ENCODE measurements at places on chromosomes 4 and X.

DNA sequence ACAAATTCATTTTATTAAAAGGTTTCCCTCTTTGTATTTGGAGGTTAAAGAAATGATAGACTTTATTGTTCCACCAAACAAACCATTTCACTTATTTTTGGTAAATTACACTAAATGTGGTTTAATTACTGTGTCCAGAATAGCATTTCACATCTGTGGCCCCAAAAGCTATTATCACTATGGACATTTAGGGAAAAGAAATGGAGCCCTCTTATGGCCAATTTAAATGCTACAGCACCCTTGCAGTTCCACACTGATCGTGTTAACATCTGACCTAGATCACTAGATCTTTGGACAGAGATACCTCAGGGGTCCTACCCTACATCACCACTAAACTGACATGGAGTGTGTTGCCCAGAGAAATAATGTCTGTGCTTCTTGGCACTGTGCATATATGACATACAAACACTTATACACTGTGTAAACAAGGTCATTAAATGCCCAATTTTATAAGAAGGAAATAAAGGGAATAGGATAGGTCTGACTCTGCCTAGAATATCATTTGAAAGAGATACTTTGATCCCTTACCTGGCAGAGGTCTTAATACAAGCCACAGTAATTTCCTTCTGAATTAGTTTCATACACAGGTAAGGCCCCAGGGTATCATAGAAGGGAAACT lies 163.9 kb downstream of the KDR start:
- DNase-seq: peak; percentile 42

- no peak for DNase-seq
Measured at GRCh38 chr4:66052426-66052825, 382.1 kb upstream of the EPHA5 start.

- DNase-seq: no peak
Measured at GRCh38 chr4:95095348-95095974, 337.7 kb downstream of the BMPR1B start.

DNA sequence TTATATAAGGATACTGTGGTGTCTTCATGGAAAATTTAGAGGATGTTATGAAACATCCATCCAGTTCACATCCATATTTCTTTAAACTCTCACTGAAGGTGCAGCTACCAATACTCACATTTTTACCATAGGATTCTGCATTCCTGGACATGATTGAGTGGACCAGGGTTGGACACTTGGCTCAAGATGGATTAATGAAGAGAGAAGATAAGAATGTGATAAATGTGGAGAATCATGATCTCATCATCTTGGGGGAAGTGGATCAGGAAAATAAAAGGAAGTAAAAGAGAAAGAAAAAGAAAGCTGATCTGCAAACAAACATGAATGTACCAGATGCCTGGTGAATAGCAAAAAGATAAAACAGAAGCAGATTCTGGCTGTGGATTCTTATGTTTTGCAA lies 175.4 kb downstream of the NPFFR2 start:
- no peak for DNase-seq

- no peak for DNase-seq
Measured at GRCh38 chr4:186192066-186192612, 772 bp downstream of the CYP4V2 start.

DNA sequence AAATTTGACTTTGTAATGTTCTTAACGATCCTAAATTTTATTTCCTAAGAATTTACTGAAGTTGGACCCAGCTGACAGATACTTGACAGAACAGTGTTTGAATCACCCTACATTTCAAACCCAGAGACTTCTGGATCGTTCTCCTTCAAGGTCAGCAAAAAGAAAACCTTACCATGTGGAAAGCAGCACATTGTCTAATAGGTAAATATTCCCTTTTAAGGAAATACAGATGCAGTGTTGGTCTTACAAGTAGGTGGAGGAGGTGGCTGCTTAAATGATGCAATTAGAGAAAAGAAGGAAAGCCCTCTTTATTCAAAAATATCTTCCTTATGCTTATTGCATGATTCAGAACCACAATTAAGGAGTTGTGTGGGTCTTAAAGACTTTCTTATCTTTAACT lies 73.5 kb downstream of the RS1 start:
- no peak for DNase-seq

DNA sequence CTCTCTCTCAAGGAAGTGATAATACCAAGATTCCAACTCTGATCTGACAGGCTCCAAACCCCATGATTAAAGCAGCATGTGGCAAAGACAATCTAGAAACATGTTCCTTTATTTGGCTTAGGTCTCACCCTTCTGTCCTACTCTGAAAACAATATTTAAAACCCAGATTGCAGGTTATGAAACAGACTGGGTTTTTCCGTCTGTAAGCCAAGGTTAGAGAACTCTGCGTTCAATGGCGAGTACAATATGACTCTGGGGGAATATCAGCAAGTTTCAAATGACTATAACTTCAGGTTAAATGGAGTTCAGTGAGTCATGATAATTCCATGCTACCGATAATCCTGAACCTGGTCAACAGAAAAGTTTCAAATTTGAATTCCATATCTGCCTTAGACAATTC lies 50.8 kb downstream of the ANAPC10 start:
- no peak for DNase-seq

DNA sequence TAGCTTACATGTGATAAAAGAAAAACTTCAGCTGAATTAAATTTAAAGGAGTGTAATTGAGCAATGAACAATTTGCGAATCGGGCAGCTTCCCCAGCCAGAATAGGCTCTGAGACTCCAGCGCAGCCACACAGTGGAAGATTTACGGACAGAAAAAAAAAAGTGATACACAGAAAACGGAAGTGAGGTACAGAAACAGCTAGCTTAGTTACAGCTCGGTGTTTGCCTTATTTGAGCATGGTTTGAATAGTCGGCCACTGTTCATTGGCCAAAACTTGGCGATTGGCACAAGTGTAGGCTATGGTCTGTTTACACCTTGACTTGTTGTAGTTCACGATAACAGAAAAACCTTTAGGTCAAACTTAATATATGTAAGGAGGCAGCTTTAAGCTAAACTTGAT lies 16.7 kb upstream of the SUPT20HL1 start:
- no peak for DNase-seq

- DNase-seq: no peak
Measured at GRCh38 chrX:9845578-9845952, 59.3 kb downstream of the SHROOM2 start.

DNA sequence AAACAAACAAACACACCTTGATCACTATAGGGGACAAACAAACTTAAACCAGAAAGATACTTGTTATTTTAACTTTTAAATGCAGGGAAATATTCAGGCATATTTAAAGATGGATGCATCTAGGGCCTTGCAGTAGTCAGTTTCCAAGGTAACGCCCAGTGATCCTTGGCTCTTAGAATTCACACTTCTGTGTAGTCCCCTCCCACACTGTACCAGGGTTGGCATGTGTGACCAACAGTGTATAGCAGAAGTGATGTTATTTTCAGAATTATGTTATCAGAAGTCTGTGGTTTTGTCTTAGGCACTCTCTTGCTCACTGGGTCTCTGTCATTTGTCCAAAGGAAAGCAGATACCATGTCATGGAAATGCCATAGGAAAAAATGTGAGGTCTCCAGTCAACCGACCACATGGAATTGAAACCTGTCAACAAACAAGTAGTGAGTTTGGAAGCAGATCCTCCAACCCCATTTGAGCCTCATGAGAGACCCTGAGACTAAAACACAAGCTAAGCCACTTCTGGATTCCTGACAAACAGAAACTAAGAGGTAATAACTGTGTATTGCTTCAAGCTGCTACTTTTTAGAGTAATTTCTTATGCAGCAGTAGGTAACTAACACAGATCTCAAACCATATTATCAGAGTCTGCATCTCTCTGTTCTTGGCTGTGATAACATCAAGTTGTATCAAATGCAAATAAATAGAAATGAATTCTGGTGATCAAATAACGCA lies 670.3 kb downstream of the KCTD8 start:
- no peak for DNase-seq

GRCh38 chr4:175656649-175657048 lies 155.4 kb downstream of the GPM6A start:
- DNase-seq: no peak

- DNase-seq: no peak
Measured at GRCh38 chrX:41734530-41734929, 10.5 kb downstream of the GPR82 start.

DNA sequence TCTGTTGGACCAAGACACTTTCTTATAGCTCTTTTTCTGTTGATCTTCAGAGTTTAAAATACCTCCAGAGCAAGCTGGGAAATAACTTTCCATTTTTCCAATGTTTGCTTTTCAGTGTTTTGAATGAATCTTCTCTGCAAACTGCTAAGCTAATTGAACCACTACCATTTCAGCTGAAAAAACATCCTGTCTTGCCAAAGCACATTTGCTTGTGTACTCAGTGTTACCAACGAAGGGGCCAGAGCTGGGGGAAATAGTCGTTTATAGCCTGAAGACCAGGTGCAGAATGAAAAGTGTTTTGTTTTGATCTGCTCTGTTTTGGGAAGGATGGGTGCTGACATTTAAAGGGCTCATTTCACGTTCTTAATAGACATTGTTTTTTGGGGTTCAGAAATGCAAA lies 88.4 kb upstream of the CLNK start:
- no peak for DNase-seq

DNA sequence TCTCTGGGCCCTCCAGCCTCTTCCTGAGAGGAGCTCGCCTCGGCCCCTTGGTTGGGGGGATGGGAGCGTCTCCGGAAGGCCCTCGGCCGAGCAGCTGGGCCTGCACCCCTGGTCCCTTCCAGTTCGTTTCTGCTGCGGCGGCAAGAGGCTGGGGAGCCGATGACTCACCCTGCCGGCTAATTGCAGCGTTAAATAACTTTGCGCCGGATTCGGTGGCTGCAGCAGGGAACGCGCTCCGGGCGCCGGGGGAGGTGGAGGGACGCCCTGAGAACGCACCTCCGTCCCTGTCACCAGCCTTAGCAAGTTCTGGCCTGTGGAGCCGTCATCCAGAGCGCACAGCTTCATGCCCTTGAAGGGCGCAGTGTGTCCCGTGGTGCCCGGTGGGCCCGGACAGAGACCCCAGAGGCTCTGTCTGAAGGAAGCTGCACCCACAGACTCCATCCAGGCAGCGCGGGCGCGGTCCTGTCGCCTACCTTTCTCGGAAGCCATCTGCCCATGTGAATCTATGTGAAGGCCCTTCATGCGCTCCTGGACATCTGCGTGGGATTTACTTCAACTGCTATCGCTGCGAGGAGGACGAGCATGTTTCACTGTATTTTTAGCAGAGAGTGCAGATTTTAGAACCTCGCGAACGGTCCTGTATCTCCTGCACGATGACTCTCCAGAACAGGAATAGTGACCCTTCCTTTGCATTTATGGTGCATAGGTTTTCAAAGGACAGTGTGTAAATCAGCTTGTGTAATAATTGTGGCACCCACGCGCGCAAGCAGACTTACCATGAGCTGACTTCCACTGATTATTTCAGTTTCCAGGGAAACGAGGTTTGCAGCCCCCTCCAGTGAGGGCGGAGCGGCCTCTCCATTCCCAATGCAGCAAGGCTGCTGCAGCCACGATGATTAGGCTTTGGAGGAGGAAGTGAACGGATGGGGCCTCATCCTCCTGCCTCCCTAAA lies 1.7 kb upstream of the TMEM271 start:
- DNase-seq: no peak

- DNase-seq: no peak
Measured at GRCh38 chr4:151422854-151423253, 13.9 kb downstream of the FHIP1A start.

- DNase-seq: no peak
Measured at GRCh38 chr4:78297116-78297800, 240.1 kb downstream of the FRAS1 start.

- no peak for DNase-seq
Measured at GRCh38 chr4:73728091-73728741, 12.2 kb upstream of the CXCL8 start.

DNA sequence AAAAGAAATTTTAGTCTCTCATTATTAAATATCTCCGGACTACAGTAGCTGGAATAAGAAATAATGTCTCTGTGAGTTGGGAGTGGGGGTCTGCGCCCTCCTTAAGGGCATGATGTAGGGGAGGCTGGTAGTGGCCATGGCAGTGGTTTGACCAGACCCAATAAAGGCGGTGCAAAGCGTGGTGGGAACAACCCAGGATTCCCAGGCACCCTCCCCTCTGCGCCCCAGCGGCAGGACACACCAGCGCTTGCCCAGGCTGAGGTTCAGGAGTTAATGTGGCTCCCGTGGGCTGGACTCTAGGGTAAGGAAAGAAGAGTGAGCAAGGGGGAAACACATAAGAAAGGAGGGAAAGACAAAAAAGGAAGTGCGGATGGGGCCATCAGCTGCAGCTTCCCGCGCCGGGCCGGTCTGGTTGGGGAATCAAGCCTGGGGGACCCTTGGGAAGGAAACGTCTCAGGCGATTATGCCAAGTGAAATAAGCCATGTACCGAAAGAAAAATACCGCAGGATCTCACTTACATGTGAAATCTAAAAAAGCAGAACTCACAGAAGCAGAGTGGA lies 157.5 kb upstream of the SMIM31 start:
- DNase-seq: no peak

- DNase-seq: no peak
Measured at GRCh38 chrX:121456315-121456714, 408.9 kb downstream of the GLUD2 start.

DNA sequence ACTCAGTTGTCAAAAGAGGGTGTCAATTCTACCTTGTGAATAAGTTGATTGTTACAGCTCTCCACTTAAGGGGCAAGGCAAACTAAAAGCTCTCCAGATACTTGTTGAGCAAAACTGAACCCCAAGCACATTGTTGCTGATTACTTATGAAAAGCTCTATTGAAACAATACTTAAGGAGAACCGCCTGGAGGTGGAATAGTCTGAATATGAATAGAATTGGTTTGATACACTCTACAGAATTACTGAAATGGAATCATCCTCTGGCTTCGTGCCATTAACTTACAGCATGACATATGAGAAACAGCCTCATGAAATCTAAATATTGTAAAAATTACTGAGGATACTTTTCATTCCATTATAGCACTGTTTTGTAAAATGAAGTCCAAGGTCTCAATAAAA lies 127.0 kb upstream of the SH3RF1 start:
- no peak for DNase-seq

DNA sequence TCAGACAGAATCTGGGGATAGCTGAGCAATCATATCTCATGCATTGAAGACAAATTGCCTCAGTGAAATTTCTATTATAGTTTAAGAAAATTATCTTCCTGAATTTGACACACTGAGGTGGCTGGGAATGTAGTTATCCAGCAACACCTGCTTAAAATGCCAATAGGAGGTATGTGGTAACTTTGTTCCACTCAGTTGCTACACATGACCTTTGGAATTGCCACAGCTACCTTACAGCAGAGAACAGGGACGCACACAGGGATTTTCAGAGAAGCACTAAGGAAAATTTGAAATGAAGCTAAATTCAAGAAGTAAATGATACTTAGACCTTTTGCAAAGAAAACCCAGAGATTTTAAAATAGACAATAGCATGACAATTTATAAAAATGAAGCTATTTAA lies 264.6 kb downstream of the IL1RAPL1 start:
- no peak for DNase-seq

- DNase-seq: no peak
Measured at GRCh38 chr4:141348573-141348972, 127.9 kb downstream of the ZNF330 start.

DNA sequence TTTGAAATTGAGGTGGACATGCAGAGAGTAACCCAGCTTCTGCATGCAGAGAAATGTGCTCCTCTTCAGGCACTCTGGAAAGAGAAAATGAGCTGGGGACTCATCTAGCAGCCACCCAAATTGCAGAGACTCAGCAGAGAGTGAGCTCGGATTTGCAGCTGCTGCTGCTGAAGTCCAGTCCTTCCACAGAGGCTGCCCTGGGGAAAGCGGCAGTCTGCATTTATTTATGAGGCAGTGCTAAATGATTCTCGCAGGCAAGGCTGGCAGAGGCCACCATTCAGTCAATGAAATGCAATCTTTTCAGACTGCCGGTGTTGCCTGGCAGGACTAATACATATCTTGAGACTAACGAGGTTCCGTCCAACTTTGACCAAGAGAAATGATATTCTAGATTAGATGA lies 404.8 kb downstream of the NLGN4X start:
- DNase-seq: no peak

Data from naive thymus-derived CD8-positive, alpha-beta T cell (primary cell).